Amygdala (tissue), 56 donors: ENCODE measurements at places on chromosomes 7 and 10.

DNA sequence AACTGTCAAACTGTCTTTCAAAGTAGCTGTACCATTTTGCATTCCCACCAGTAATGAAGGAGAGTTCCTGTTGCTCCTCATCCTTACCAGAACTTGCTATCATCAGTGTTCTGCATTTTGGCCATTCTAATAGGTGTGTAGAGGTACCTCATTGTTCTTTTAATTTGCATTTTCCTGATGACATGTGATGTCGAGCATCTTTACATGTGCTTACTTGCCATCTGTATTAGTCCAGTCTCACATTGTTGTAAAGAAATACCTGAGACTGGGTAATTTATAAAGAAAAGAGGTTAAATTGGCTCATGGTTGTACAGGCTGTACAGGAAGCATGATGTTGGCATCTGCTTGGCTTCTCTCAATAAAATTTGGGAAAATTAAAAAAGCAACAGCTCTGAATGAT, 38.7 kb upstream of the EEPD1 start:
- DNase-seq, result no peak

DNA sequence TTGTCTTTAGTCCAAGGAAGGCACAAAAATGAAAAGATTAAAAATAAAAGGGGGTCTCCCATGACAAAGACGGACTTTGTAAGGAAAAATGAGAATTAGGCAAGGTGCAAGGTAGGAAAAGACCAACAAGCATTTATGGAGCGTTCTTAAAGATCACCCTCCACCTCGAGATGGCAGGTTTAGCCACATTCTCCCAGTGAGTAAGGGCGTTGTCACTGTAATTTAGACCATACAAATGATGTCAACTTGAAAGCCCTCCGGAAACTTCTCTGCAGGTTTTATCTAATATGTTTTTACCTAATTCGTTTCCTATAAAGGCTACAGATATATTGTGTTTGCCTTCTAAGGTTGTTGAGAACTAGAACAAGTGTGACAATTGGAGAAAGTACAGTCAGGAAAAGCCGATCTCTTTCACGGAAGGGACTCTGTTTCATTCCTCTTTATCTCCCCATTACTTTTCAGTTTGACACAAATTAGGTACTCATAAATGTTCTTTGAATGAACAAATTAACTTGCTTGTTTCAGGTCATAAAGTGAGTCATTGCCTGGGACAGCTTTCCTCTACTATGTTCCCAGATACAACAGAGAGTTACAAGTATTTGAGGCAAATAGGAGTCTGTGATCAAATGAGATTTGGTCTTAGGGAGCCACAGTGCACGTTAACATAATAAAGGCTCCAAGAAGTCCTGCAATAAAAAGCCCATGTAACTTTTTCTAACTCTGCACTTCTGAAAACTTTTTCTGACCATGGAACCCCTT, 102.6 kb upstream of the HABP2 start:
- no peak for DNase-seq

- no peak for DNase-seq
These were observed 44.1 kb upstream of the LBX1 start for GRCh38 chr10:101273330-101273729.

DNA sequence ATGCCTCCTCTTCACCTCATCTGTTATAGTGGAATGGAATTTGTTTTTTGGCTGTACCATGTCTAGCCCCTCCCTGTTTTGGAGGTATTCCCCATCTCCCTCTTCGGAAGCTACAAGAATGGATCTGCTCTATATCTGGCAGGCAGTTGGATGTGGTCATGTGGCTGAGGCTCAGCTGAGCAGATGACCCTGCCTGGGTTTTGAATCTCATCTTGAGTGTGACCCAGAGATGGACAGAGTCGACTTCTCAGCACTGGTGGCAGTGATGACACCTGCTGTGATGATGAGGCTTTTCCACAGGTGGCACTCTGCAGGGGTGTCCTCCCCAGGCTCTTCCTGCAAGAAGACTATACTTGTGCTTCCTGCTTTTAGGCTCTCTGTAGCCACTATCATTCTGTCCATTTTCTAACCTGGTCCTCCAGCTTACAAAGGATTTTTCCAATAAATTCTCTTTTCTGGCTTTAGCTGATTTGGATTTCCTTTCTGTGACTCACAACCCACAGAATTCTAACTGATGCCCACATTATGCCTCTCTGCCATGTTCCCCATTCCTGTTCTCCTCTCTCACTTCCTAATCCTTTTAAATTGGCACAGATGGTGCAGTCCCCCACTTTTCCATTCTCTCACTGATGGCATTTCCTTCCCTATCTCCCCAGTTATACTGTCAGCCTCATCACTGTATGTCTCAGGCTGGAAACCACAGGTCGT, 7.5 kb upstream of the ARHGAP22 start:
- DNase-seq, result no peak
